ENCODE measurements at places on chromosomes 2 and 18. TPM values are rescaled to one million over a fixed set of nuclear protein-coding genes. Genes with fewer than 3 reads are reported as not detected.

RABL2A gene
- 12.8 TPM for polyA plus RNA-seq

UPP2 gene
- 20.9 TPM for polyA plus RNA-seq

AGXT gene
- 12.5 TPM for polyA plus RNA-seq

DCDC2C gene
- not detected for polyA plus RNA-seq

SERPINB13 gene
- polyA plus RNA-seq, result not detected

SFT2D3 gene
- polyA plus RNA-seq, result 5.1 TPM

DSEL gene
- polyA plus RNA-seq, result 1.9 TPM

CD207 gene
- polyA plus RNA-seq, result not detected

- DNase-seq, result no peak
Measured at GRCh38 chr2:196249860-196250259, 78.5 kb upstream of the STK17B start.

DNA sequence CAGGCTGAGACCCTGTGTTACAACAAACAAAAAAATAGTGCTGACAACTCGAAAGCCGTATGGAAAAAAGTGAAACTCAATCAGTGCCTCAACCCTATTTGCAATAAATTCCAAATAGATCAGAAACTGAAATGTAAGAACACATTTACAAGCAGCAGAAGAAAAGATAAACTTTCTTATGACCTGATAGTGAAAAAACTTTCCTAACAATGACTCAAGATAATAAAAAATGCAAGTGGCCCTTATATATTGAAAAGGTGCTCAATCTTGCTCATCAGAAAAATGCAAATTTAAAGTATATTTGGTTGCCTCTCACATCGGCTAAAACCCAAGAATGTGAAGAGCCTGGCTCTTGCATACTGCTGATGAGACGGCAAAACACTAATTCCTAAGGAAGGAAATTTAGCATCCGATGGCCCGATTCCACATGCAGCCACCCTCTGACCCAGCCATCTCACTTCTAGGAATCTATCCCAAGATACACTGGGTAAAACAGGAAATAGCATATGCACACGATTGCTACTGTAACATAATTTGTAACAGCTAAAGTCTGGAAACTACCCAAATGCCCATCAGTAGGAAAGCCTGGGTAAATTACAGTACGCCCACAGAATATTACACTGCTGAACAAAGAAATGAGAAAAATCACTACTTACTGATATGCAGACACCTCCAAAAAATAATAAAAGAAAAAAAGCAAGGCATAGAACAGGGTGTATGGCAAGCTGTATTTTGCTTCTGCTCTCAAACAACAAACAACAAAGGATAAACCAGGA lies 56.8 kb downstream of the HDLBP start:
- no peak for DNase-seq

- DNase-seq, result peak; percentile 13
Measured at GRCh38 chr2:142557391-142557790, 320.1 kb upstream of the KYNU start.

GRCh38 chr2:219959471-219959870 lies 332.0 kb downstream of the SLC4A3 start:
- DNase-seq, result no peak

- no peak for DNase-seq
Measured at GRCh38 chr2:9631878-9632700, 1.3 kb upstream of the YWHAQ start.

DNA sequence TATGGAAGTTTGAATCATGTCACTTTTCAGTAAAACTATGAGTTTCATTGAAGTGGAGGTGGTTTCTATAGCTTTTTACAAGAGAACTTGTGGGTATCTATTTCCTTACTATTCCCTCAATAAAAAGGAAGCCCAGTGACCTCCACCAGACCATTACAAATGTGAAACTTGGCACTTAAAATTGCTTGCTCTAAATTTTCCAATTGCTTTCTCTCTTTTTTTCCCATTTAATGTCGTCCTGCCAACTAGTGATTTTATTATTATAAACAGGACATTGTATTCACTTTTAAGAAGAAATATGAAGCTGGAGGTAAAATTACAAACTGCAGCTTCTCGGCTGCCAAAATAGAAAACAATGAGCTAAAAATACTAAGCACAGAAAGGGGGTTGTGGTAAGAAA lies 208.2 kb upstream of the ALPP start:
- DNase-seq, result no peak

- no peak for DNase-seq
Measured at GRCh38 chr2:132811148-132811915, 141.3 kb upstream of the LYPD1 start.

GRCh38 chr18:27763936-27764335 lies 413.0 kb downstream of the CDH2 start:
- DNase-seq, result no peak

GRCh38 chr2:227610123-227610522 lies 4.5 kb downstream of the SCYGR3 start:
- DNase-seq, result no peak

GRCh38 chr18:34223164-34223892 lies 1.4 kb downstream of the NOL4 start:
- DNase-seq, result peak; percentile 74

GRCh38 chr2:20622731-20623130 lies 28.2 kb downstream of the HS1BP3 start:
- DNase-seq, result no peak

DNA sequence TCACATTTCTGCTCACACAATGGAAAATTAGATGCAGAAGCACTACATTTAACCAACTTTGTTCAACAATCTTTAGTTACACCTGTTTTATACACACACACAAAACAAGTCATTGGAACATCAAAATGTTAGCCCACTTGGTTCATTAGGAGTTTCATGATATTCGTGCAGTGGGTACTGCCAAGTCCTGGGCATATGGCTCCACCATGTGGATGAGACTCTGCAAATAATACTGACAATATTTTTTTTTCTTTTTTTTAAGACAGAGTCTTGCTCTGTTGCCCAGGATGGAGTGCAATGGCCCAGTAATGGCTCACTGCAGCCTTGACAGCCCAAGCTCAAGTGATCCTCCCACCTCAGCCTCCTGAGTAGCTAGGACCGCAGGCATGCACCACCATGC lies 34.5 kb upstream of the GRB14 start:
- DNase-seq, result no peak

- no peak for DNase-seq
Measured at GRCh38 chr2:10255189-10256030, 47.3 kb upstream of the HPCAL1 start.

DNA sequence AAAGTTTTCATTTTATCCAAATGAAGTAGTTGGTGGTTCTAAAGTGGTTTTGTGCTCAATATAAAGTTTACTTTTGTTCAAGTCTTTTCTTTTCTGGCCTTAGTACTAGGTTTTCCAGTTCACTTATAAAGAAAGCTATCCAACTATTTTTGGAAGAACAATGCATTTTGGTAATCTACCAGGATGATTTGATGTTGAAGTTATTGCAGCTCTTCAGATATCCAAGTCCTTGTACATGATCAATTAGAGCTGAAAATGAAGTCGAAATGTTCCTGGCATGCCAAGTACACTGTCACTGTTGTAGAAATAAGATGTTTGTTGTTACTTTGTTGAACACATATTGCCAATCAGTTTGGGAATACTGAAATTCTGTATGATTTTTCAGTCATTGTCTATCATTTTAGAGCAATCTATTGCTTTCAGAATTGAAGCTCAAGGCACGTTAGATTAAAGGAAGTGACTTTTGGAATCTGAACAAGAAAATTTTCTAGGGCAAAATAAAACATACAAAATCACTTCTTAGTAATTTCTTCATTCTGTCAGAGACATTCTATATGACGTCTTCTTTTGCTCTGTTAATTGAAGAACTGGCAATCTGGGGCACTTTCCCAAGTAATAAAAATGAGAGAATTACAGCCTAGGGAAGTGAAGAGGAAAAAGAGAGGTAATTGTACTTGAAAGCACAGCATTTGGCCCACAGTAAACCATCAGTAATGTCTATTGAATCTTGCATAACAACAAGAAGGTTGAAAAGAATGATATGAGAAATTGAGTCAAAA lies 232.3 kb downstream of the MREG start:
- no peak for DNase-seq

GRCh38 chr2:73339201-73339600 lies 45.9 kb upstream of the EGR4 start:
- no peak for DNase-seq

GRCh38 chr2:176128982-176129796 lies at the start of gene HOXD8:
Gene HOXD8 (plus strand): TSS chr2:176129705. CDS start chr2:176130367, 662 bp downstream.
- peak; percentile 95 for DNase-seq

DNA sequence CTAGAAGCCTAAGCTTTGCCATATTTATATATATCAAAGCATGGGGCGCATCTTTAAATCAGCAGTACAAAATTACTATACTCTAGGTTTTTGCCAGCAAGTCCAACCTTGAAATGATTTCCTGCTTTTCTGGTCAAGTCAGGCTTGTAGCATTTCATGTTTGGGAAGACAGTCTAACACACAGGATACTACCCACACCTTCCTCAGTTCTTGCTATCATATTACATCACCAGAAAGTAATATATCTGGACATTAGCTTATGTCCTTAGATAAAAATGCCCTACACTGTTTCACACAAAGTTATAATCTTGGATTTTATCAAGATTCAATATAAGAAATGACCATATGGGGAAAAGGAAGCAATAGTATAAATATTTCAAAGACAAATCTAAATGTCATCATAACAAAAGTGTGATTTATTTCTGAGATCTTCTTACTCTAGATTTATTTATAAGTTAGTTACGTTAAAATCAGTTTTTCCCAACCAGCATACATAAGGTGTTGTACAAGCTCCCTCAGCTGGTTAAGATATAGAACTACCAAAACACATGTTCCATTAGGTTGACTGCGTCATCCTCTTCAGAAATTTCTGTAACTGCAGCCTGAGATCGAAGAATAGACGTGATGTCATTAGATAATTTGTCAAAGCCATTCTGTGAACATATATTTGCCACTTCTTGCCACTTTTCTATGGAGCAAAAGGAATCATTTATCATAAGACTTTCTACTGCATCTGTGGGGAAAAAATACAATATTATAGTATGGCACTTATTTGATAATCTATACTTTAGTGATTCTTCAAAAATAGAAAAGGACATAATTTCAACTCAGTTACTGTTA lies 56.6 kb downstream of the CLHC1 start:
- peak; percentile 50 for DNase-seq

DNA sequence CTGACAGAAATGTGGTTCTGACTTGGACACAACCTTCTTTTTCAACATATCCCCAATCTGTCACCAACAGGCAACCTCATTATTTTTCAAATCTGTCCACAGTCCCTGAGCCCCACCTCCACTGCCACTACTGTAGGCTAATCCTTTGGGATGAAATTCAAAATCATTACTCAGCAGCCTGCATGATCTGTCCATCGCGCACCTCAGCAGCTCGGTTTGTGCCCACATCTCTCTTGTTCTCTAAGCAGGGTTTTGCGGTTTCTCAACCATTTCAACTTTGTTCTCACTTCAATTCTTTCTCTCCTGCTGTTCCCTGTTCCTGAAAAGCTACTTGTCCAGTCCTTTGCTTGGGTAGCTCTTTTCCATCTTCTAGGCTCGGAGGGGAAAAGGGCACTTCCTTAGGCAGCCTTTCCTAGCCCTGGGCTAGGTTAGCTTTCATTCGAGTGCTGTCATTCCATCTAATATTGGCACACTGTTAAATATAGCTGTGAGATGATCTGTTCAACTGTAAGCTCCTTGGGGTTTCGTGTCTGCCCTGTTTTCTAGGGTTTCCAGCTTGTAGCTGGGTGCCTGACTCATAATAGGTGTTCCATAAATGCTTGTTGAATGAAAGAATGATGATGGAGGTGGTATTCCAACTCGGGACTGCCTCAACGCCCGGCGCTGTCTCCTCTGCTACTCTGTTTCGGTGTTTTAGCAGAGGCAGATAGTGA lies 653 bp upstream of the ANKAR start:
- DNase-seq, result no peak

GRCh38 chr2:238277695-238278094 lies 10.7 kb downstream of the PER2 start:
- DNase-seq, result peak; percentile 77

DNA sequence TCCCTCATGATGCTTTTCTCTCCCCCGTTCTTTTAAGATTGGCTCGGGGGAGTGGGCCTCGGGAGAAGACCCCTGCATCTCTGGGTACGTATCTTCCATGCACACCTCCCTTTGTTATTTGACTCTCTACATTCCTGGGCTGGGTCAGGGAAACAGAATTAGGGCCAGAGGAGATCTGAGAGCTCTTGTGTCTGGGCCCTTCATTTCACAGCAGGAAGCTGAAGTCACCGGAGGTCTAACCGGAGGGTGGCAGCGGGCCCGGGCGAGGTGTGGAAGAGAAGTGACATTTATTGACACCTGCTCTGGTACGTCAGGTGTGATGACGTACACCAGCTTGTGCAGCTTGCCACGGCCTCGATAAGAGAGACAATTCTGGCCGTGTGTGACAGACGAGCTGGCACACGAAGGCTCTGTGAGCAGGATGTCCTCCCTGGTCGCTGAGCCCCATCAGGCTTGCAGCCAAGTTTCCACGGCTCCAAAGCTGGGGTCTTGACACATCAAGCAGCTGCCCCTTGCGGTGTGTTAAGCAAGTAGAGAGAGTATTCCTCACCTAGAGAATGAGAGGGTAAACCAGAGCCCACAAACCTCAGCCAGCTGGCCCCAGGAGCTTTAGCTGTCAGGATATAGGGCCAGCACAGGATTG lies 30.4 kb downstream of the TOGARAM2 start:
- DNase-seq, result peak; percentile 38

DNA sequence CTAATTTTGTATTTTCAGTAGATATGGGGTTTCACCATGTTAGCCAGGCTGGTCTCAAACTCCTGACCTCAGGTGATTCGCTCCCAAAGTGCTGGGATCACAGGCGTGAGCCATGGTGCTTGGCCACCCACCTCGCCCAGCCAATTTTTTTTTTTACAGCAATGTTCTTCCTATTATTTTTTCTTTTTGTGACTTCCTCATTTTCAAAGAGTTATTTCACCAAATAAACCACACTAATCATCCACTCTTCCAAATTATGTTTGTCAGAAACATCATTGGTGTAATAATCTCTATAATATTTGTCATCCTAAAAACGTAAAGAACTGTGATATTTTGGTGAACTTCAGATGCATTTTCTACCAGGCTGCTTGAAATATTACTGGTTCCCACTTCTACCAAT lies 16.3 kb upstream of the PDCL3 start:
- no peak for DNase-seq

- peak; percentile 41 for DNase-seq
Measured at GRCh38 chr2:28543316-28544035, 47.6 kb downstream of the PLB1 start.

GRCh38 chr2:146124741-146125140 lies 1604.8 kb upstream of the ZEB2 start:
- no peak for DNase-seq

DNA sequence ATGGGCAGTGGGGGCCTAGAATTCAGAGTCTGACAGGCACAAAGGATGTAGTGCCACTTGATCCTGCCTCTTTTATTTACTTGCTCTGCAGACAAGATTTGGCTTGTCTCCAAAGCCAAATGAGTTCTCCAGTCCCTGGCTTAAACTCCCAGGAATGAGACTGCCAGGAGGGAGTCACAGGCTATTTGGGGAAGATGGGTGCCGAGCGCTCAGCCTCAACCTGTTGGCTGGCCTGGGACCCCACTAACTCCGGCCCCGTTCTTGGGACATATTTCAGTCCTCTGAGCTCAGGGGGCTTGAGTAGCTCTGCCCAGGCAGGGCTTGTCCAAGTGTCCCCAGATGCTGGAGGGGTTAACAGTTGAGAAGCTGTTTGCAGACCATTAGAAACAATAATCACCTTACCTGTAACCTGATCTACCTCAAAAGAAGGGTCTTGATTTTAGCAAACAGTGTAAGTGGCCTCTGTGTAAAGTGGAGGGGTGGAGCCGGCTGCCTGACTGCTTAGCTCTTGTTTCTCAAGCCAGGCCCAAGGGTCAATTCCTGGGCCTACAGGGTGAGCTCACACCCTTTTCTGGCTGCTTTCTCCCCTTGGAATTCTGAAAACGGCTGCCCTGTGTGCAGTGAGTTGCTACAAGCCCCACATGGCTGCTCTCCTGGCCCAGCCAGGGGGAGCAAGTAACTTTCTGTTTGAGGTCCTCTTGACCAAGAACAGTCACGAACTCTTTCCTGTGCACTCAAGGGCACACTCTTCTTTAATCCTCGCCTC lies 27.1 kb upstream of the FZD5 start:
- peak; percentile 80 for DNase-seq

Measured in kidney (tissue), 22 donors.